ENCODE measurements at places on chromosomes 4 and X. TPM values are rescaled to one million over a fixed set of nuclear protein-coding genes. Genes with fewer than 3 reads are reported as not detected.

The NMU gene
- total RNA-seq, result 8.4 TPM

The MAGED4B gene
- 0.87 TPM for total RNA-seq

The CCDC149 gene
- 6.9 TPM for total RNA-seq

The SPIN2A gene
- 0.57 TPM for total RNA-seq

The GLRA2 gene
- not detected for total RNA-seq

The TKTL2 gene
- not detected for total RNA-seq

The NDNF gene
- 0.29 TPM for total RNA-seq

The IL2 gene
- total RNA-seq, result not detected

The ANAPC4 gene
- total RNA-seq, result 21.2 TPM
